Bone marrow (tissue), 2 donors: ENCODE measurements at places on chromosomes 4 and X.

GRCh38 chr4:108703370-108703769 lies 53.0 kb downstream of the OSTC start:
- DNase-seq: no peak

DNA sequence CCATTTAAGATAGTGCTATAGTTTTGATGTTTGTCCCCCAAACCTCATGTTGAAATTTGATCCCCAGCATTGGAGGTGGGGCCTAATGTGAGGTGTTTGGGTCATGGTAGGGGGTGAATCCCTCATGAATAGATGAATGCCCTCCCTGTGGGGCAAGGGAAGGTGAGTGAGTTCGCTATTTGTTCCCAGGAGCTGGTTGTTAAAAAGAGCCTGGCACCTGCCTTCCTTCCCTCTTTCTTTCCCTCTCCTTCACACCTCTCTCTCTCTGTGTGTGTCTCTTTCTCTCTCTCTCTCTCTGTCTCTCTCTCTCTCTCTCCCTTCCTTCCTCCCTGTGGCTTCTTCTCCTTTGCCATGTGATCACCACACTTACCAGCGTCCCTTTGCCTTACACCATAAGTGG lies 160.7 kb downstream of the AASDH start:
- DNase-seq: no peak

GRCh38 chr4:10205223-10205622 lies 88.6 kb upstream of the WDR1 start:
- DNase-seq: no peak

- DNase-seq: no peak
Observed at GRCh38 chrX:101009090-101009489, 39.6 kb downstream of the ARL13A start.

DNA sequence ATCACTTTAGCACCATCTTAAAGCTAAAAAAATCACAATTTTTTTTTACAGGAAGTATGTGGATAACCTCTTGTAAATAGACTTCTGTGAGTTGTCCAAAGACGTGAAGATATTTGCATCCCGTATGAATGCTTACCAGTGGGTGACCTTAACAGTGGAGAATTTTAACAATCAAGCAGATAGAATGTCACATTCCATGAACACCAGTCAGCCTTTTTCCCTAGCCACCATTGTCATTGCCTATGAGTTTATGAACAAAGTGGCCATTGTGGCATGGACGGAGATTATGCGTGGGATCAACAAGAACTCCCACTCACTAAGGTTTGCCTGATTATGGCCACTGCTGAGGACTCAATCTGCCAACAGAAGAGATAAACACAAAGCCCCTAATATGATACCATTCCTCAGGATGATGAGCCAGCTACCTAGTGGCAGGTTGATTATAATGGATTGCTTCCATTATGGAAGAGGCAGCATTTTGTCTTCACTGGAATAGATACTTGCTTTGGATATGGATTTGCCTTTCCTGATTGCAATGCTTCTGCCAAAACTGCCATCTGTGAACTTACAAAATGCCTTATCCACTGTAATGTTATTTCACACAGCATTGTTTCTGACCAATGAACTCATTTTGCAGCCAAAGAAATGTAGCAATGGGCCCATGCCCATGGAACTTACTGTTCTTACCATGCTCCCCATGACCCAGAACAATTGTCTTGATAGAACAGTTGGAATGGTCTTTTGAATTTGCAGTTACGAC lies 830.9 kb upstream of the NDST4 start:
- no peak for DNase-seq
